ENCODE measurements at places on chromosomes 1 and 21. TPM values are rescaled to one million over a fixed set of nuclear protein-coding genes. Genes with fewer than 3 reads are reported as not detected.

DNA sequence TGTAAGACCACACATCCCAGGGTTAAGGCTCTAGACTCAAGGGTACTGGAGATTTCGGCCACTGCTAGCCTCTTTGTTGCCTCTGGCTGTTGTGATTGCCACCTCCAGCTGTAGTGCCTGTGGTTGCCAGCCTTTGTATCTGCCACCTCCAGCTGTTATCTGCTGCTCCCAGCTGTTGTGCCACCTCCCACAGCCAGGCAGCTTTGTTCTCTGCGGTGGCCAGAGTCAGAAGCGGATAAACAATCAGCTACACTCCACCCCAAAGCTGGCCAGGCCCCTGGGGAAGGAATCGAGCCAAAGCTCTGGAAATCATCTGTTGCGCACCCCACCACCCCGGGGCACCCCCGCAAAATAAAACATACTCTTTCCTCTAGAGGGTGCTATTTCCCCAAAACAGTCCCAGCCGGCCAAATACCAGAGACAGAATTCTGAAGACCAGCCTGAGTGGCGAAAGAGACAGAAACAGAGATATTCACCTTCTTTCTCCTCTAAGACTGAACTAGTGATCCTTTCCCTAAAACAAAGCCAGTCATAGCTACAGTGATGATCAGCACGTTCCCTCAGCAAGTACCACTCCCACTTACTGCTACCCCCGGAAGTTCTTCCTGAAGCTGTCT lies 14.8 kb upstream of the PIGM start:
- DNase-seq = peak; percentile 57

DNA sequence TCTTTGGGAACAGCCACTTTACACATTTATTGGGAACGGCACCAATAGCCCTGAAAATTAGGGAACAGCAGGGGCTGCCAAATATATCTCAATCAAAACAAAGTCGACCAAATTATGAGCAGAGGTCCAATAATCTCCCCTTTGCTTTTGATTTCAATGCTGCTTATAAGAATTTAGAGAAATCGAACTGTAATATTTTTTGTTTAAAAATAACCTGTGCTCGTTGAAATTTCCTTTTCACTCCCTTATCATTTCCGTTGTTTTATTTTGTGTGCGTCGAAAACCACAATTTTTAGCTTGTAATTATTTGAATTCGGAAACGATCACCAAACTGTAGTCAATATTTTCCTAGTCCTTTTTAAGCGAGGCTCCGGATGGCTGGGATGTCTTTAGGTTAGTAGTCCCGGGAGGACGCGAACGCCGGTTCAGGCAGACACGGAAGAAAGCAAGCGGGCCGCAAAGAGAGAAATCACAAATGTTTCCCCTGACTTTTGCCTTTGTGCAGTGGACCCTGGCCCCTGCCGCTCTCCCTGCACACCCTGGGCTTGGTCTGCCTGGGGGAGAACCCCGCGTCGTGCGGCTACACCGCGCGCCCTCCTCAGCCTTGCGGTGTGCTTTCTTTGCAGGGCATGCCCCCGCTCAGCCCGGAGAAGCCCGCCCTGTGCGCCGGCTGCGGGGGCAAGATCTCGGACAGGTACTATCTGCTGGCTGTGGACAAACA lies 2.3 kb downstream of the LHX9 start:
- no peak for DNase-seq

DNA sequence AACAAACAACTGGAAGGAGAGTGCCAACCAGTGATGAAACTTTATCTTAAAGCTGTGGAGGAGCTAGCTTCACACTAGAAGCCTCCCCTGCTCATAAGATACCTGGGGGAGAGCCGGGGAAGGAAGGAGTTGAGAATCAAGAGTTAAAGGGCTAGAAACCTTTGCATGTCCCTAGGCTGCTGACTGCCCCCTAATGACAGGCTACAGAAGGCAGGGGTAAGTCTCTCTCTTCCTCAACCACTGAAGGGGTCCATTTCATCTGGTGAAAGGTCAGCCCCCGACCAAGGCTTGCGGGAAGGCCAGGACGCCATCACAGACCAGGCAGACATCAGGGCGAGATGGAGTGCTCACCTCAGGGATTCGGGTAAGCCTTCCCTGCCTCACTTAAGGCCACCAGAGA lies 65.6 kb upstream of the GRHL3 start:
- DNase-seq = no peak

- DNase-seq = no peak
Observed at GRCh38 chr1:67626861-67627235, 58.2 kb upstream of the GADD45A start.

DNA sequence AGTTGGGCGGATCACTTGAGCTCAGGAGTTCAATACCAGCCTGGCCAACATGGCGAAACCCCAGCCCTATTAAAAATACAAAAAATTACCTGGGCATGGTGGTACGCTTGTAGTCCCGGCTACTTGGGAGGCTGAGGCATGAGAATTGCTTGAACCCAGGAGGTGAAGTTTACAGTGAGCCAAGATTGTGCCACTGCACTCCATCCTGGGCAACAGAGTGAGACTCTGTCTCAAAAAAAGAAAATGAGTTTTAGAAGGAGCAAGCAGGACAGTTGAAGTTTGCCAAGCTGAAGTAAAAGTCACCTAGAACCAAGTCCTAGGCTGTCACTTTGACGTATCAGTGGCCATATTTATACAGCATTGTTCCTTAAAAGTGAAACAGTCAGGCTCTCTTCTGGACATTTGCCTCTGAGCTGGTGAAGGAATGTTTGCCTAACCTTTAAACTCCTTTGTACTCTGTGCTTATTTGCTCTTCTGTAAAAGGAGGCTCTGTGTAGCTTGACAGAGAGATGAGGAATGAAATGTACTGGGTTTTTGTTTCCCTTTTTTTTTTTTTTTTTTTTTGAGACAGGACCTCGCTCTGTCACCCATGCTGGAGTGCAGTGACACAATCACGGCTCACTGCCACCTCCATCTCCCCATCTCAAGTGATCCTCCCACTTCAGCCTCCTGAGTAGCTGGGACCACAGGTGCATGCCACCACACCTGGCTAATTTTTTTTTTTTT lies 2.8 kb downstream of the RAB4A start:
- DNase-seq = no peak

DNA sequence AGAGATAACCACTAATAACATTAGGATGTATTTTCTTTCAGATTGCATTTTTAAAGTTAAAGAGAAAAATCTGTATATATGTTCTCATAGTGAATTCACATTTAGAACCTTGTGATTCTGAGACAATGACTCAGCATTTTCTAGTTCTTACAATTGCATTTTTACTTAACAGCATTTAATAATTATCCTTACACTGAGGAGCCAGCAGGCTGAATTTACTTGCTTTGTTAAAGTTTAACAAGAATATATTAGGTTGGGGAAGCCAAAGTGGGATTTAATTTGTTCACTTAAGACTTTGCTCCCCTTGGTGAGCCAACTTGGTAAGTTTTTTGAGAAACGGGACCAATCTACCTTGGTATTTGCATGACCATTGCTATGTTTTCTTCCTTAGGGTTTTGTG lies 4.5 kb downstream of the PATJ start:
- no peak for DNase-seq

DNA sequence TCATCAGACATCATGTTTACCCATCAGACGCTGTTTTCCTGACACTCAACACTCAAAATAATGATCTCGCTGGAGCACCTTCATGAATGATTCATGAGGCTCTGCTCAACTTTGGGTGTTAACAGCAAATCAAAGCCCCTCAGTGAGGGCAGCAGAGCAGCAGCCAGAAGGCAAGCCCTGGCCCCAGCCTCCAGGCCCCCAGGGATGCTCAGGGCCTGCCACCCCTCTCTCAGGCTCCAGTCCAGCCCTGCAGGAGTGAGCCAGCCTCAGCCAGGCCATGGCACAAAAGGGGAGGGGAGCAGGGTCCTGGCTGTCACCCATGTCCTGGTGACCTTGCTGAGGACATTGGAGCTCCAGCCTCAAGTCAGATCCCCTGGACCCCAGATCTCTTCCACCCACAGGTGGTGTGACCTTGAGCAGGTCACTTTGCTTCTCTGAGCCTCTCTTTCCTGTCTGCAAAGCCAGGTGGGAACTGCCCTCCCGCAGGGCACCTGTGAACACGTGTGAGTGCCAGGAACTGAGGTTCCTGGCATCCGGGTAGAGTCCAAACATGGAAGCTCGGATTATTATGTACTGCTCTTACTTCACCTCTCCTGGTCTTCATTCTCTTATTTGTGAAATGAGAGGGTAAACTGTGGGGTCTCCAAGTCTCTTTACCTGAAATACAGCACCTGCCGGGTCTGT lies 161.6 kb upstream of the VAMP3 start:
- no peak for DNase-seq

- no peak for DNase-seq
Observed at GRCh38 chr1:6094801-6095505, 49.3 kb downstream of the KCNAB2 start.

GRCh38 chr1:67355745-67356424 lies 48.2 kb downstream of the IL12RB2 start:
- DNase-seq = no peak

TBX15 gene
- total RNA-seq = not detected

Measured in left colon (tissue), 2 donors.